Breast epithelium (tissue), 4 donors: ENCODE measurements at places on chromosomes 4 and X.

DNA sequence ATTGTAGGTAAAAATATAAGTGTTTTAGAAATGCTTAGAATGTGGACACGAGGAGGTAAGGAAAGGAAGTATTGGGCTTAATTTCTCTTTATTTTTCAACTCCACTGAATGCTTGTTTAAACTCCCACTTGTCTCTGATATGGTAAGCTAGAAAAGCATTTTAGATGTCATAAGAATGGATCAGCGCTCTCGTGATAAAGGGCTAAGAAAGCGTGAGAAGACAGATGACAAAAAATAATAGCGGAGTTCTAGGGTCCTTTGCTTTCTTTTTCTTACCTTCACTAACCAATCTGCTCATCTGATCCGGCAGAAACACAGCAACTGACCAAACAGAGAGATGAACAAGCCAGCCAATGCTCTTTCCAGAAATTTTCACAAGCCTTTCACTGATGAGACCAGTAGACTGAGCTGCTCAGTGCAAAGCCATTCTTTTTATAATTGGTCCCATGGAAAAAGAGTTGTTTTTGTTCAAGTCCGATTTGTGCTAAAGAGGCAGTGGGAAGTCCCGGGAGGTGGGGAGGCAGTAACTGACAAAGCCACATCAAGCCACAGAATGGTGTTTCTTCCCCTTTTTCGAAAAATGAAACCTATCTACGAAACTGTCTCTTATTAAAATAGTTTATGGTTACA is at the start of gene TASL:
Gene TASL (minus strand): TSS at position 405 of the 630 bp plus-strand sequence. CDS start 17,411 bp downstream, outside the sequence.
- DNase-seq = no peak

DNA sequence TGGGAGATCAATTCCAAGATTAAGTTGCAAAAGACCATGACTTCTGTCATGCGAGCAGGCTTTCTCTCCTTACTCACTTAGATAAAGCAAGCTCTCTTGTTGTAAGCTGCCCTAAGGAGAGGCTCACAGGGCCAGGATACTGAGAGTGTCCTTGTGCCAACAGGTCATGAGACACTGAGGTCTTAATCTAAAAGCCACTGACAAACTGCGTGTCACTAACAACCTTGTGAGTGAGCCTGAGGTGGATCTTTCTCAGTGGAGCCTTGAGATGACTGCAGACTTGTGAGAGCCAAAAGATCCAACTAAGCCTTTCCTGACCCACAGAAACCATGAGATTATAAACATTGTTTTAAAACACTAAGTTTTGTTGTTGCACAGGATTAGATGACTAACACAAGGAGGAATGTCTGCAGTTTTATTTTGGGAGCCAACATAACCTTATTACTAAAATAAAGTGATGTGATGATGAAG is 170.5 kb downstream of the SLC39A8 start:
- DNase-seq = no peak

- DNase-seq = no peak
These were observed 30.3 kb downstream of the MAGEA1 start for GRCh38 chrX:153209347-153209746.

GRCh38 chr4:140071806-140072205 is 82.2 kb downstream of the MAML3 start:
- DNase-seq = no peak

DNA sequence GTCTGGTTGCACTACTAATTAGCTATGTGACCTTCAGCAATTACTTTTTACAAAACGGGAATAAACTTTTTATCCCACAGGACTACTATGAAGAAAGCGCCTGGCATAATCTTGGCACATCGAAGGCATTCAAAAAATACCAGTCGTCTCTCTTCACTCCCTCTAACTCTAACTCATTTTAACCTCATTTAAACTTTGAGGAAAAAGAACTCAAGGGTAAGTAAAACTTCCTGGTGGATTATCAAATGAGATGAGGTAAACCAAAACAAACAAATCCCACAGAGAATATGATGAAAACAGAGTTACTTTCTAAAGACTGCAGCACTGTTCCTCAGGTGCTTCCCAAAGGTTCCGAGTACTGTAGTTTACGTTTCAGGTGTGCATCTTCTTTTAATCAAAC is 66.9 kb downstream of the SH3RF1 start:
- DNase-seq = no peak

DNA sequence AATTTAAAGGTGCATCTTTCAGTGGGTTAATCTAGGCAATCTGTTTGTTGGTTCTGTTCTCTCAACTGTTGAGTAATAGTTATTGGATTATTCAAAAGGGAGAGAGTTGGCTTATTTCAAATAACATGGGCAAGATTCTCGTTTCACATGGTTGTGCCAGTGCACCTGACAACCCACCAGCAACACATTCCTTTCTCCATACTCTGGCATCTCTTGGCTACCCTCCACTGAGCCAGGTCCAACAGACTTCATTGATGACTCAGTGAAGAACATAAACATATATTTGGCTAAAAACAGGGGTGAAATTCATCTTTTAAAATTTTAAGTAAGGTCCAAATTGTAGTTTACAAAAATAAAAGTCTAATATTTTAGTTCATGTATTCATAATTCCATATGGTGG is 967.2 kb downstream of the RPA4 start:
- DNase-seq = no peak

DNA sequence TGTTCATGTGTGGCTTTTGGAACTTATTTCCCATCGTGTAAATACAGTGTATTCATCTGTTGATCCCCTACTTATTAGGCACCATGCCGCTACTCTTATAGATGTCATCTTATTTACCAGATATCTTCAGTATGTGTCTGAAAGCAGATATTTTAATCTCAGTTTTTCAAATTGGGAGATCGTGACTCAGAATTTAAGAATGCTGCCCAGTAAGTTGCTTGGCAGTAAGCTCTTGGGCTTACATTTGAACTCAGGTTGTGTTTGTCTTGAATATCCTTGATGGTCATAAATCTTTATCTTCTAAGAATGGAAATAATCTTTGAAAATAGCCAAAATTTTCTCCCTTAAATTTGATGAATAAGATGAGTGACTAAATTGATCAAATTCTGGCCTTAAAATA is 45.9 kb upstream of the RPA4 start:
- no peak for DNase-seq

DNA sequence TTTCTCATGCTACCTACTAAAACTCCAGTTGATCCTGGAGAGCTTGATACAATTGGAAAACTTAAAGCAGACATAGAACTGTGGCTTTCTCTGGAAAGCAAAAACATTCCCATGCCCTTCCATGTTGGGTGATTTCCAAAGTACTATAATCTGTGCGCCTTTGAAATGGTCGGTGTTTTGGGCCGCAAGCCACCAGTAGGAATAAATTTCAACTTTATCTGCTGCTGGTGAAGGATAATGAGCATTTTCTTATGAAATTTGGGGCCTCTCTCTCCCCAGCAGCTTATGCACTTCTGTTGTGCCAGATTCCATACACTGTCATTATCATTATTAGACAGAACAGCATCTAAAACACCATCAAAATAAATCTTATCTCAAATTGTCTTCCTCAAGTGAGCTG is 366.7 kb upstream of the RPS6KA3 start:
- no peak for DNase-seq

DNA sequence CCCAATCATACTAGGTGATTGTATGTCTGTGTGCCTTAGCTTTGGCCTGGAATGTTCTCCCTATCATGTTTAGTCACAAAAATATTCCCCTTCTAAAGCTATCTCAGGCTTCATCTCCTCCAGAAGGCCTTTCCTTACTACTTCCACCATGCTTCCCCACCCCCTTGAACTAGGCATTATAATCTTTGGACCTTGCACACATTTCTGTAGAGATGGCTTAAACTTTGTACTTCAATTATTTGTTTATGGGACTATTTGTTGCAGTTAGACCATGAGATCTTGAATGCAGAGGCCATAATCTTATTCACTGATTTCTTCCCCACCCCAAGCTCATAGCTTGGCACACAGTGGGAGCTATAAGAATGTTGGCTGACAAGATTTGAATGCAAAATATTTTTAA is 262.0 kb upstream of the EDA2R start:
- DNase-seq = no peak

GRCh38 chr4:42150653-42151567 is 1.5 kb downstream of the BEND4 start:
- DNase-seq = no peak

- no peak for DNase-seq
These were observed 1.0 kb upstream of the PGRMC1 start for GRCh38 chrX:119235051-119235511.

DNA sequence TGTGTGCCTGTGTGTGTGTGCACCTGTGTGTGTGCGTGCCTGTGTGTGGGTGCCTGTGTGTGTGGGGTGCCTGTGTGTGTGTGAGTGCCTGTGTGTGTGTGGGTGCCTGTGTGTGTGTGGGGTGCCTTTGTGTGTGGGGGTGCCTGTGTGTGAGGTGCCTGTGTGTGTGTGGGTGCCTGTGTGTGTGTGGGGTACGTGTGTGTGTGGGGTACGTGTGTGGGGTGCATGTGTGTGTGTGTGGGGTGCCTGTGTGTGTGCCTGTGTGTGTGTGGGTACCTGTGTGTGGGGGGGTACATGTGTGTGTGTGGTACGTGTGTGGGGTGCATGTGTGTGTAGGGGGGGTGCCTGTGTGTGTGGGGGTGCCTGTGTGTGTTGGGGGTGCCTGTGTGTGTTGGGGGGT is 73.4 kb upstream of the HGFAC start:
- no peak for DNase-seq

GRCh38 chr4:152398060-152398459 is 137.8 kb downstream of the FBXW7 start:
- no peak for DNase-seq

DNA sequence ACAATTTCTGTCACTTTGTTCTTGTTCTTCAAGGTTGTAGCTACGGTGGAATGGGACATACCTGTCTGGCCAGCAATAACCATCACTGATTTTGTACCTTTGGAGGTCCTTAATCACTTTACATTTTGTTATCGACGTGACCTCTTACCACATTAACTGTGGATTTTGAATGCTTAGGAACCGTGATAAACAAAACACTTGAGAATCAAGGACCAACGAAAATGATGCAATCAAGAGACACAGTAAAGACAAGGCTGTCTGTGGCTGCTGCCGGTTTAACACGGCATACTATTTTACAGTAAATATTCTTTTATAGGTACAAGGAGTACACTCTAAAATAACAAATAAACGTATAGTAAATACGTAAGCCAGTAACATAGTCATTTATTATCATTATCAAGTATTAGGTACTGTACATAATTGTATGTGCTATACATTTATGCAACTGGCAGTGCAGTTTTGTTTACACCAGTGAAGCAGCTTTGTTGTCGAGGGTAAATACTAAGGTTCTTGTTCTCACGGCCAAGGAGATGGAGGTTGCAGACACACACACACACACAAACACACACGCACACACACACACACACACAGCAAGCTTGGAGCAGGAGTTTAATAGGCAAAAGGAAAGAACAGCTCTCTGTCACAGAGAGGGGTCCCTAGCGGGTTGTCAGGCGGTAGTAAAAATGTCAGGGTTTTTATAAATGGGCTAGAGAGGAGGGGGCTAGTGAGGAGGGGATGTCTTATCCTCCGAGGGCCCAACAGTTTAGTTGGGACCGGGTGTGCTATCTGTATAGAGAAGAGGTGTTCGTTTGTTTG is 194.7 kb upstream of the CXorf51B start:
- DNase-seq = no peak

DNA sequence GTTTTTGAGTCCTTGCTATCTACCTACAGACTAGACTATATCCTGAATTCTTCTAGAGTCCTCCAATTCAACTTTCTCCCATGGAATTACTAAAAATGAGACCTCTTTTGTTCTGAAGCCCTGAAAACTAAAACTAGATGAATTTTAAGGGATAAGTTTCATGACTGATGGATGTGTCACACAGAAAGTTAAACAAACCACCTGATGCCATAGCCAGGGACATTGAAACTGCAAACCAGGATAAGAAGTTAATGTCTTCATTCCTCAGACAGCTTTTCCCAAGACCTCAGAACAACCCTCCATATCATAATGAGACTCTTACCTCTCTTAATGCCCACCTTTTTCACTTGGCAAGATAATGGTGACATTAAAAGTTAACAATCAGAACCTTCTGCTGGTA is 81.5 kb upstream of the PTPN13 start:
- DNase-seq = no peak
